ENCODE measurements at places on chromosomes 16 and 17.

GRCh38 chr16:1610071-1610898 is 1.6 kb downstream of the IFT140 start:
- peak; percentile 60 for DNase-seq

GRCh38 chr17:29608986-29609385 is 13.7 kb downstream of the CORO6 start:
- DNase-seq: no peak

DNA sequence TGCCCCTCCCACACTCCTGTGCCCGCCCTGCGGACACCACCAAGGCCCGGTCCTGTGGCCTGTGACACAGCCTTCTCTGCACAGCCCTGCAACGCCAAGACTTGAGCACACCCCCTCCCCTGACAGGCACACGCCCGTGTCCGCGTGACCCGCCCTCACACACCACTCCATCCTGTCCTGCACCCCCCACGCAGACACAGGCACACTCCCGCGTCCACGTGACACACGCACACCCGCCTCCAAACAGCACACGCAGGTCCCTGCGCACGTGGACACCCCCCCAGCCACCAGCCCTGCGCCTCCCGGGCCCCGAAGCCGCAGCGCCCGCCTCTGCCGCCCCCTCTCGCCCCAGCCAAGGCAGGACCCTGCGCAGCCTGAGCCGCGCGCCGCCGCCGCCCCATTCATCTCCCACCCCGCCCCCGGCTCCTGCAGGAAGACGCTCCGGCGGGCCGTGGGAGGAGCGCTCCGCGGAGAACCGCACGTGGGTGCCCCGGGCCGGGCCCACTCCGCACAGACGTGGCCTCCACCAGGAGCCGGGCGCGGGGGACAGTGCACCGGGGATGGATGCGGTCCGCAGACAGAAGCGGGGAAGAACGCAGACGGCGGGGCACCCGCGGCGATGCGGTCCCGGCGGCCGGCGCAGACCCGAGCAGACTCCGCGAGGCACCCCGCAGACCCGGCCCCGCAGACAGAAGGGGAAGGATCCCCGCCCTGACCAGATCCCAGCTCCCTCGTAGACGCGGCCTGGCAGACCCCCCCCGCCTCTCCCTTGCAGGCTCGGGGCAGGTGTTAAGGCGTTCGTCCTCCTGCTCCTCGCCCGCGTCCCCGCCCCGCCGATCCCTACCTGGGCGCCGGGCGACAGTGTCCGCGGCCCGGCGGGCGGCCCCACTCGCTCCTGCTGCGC is 506 bp downstream of the CAMKK1 start:
- peak; percentile 71 for DNase-seq

GRCh38 chr17:48724251-48725003 is 1.4 kb downstream of the PRAC2 start:
- DNase-seq: peak; percentile 42

DNA sequence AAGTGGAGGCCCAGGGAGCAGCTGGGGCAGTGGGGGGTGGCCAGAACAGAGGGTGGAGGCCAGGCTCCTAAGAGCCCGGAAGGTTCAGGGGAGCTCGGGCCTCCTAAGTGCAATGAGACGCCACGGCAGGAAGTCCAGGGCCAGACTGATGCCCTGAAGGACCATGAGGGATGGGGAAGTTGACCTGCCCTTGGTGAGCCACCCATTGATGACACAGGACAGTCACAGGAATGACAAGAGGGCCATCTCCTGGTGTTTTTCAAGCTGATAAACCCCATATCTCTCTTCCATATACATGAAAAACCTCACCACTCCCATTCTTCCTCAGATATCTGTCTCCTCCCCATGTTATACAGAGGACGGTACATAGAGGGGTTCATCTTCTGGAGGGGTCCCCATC is 5.8 kb upstream of the MRPL58 start:
- DNase-seq: no peak

DNA sequence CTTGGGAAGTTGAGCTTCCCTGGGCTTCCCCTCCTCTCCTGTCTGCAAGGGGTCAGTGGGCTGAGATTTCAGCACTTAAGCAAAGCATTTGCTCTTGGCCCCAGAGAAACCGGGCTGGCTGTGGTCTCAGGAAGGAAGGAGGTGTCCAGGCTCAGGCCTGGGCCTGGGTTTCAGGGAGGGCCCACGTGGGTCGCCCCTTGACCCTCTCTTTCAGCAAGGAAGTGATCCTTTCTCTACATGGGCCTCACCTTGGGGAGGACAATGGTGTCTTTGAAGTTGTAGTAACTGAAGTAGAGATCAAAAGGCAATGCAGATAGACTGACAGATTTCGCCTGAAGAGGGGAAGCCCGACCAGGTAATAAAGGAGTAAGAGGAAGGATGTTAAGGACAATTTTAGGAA is 2.7 kb downstream of the NOD2 start:
- DNase-seq: no peak

DNA sequence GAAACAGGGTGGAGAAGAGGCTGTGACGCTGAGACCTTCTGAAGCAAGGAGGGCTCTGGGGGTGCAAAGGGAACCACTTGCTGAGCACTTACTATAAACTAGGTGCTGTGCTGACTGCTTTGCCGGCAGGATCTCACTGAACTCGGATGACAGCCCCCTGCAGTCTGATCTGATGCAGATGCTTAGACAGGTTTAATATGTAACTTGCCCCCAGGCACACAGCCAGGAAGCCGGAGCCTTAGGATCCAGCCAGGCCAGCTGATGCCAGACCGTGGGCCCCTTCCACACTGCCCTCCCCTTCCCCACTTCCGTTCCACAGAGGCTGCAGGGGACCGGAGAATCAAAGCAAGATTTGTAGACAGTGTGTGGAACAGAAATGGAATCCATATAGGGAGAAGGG is 23.1 kb downstream of the SPACA3 start:
- DNase-seq: no peak

DNA sequence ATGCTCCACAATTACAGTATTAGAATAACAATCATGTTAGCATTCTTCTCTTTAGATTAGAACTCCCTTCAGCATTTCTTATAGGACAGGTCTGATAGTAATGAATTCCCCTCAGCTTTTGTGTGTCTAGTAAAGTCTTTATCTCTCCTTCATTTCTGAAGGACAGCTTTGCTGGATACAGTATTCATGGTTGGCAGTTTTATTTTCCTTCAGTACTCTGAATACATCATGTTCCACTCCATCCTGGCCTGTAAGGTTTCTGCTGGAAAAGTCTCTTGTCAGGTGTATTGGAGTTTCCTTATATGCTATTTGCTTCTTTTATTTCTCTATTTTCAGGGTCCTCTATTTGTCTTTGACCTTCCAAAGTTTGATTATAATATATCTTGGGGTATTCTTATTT is 4.0 kb upstream of the ABCA10 start:
- DNase-seq: no peak

DNA sequence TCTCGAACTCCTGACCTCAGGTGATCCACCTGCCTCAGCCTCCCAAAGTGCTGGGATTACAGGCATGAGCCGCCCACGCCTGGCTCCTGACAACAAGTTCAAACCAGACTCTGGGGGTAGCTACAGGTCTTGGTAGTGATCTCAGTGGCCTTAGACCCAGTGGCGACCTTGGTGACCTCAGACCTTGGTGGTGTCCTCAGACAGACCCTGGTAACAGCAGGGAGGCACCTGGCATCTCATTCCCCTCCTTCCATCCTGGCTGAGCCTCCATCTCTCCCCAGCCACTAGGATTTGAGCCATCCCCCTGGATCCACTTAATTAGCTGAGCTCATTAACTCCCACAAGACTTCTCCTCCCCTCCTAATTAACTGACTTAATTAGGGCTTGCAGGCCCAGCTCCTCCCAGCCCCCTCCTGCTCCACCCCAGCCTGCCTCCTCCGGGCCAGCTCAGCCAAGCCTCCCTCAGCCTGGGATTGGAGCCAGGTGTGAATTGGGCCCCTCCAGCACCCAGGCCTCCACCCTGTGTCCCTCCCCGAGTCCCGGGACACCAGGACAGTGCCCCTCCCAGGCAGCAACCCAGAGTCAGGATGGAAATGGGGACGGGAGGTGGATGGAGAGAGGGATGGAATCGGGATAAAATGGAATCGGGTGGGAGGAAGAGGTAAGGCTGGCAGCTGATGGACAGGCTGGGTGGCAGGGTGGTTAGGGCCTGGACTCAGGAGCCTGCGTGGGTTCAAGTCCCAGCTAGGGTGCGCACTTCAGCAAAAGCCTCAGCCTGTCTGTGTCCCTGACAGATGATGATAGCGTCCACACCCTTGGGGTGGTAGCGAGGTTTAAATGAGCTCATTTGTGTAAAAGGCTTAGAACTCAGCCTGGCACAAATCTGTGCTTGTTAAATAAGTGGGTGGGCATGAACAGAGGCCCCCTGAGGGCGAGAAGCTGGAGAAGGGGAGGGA is 11.2 kb upstream of the SBK1 start:
- DNase-seq: no peak

DNA sequence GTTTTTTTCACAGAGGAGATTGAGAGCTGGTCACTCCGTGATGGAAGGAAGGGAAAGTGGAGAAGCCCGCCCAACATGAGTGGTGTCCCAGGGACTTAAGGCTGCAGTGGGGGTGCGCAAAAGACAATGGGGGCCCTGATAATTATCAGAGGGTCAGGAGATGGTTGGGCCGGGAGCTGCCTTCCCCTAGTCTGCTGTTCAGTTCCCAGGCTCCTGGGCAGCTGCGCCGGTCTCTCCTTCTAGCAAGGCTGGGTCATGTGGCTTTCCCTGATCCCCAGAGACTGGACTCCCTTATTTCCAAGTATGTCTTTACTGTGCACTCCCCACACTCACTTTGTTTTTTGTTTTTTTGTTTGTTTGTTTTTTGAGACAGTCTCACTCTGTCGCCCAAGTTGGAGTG is 16.2 kb downstream of the CYGB start:
- no peak for DNase-seq

DNA sequence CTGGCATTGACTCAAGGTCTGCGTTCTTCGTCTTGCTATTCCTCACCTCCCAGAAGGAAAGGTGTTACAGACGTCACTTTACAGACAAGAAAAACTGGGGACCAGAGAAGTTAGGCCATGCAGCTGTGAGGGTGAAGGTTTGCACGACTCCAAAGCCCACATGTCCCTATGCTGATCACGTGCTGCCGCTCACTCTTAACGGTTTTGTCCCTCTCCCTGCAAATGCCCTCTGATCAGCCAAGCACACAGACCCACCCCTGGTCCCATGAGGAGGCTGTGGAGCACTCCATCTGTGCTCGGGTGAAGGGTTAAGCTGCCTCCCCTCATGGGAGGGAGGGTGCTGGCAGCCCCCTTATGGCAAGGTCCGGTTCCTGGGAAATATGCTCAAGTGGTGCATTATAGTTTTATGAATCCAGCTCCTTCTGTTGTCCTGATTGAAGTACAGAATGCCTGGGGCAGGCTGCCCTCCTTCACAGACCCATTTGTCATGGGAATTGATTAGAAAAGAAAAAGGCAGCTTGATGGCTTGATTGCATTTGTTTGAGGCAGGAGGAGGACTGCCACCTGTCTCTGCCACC is 18.8 kb downstream of the CCDC182 start:
- DNase-seq: no peak

DNA sequence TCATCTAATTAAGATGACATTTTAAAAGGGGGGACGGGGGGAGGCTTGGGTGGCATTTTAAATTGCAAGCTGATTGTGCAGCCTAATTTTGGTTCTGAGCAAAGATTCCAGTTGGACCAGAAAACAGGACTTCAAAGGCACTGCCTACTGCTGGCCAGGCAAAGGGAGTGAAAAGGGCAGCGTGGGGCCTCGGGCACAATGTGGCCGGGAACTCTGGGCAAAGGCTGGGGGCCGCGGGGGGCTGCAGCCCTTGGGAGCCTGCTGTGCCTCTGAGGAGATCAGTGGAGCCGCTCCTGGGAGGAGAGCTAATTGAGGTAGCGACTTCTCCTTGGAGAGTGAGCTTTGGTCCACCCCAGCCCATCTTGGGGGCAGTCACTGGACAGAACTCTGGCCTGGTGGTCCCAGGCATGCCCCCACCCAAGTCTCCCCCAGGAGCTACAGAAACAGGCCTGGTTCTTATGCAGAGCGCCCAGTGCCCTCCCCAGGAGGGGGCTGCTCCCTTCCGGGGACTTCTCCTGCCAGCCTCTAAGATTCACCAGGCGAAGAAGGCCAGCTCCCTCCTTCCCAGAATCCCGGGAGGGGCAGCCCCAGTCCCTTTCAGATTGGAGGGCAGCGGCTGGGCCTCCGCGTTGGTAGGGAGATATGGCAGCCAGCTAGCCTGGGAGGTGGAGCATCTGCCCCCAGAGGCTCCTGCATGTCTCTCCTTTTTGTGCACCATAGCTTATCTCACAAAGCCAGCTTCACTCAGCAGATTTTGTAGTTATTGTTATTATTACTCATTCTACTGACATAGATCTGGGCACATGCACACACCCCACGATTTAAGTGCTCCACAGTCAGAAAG is 115.6 kb downstream of the GNAO1 start:
- no peak for DNase-seq

DNA sequence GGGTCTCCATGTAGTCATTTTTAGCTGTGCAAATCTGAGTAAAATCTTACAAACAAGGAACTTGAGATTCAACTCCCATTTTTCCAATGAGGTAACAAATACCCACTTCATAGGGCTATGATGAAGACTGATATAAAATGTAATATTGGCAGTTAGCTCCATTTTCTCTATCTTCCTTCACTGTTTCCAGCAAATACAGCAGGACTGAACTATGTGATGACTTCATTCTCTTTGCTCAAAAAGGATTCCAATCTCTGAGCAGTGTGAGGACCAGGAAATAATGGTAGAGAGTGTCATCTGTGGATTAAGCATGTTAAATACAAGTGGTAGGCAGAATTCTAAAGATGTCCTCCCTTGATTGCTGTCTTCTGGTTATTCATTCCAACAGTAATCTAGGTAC is 18.3 kb downstream of the RND2 start:
- no peak for DNase-seq

DNA sequence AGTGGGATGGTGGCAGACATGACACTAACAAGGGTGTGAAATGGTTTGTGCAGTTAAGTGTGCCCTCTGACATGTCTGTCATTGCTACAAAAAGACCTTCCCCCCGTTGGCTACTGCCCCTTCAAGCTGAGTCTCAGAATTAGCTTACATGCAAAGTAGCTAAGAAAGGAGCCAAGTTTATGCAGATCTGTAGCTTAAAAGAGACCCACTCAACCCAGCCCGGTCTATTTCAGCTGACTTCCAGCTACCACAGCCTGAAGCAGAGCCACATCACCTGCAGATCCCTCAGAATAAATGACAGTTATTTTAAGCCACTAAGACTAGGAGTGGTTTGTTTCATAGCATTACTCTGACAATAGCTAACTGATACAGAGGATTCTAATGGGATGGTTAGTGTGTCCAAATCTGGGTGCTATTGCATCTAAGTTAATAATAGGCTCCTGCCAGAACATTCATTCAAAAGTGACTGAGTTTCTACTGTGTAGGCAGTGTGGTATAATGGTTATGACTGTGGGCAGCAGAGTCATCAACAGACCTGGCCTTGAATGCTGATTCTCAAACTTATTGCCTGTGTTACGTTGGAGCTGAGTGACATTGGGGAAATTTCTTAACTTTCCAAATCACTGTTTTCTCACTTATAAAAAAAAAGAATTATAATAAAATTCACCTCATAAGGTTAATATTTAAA is 11.7 kb downstream of the C17orf67 start:
- no peak for DNase-seq

- DNase-seq: no peak
These were observed 16.8 kb downstream of the CHP2 start for GRCh38 chr16:23771642-23772041.
